ENCODE measurements at places on chromosomes 6 and 20. TPM values are rescaled to one million over a fixed set of nuclear protein-coding genes. Genes with fewer than 3 reads are reported as not detected.

ULBP1 gene
- polyA plus RNA-seq: not detected

MAP3K7 gene
- 22.3 TPM for polyA plus RNA-seq

EPHA7 gene
- polyA plus RNA-seq: not detected

SLC22A16 gene
- not detected for polyA plus RNA-seq

LY86 gene
- polyA plus RNA-seq: 394 TPM

GSTA2 gene
- not detected for polyA plus RNA-seq

NOTCH4 gene
- polyA plus RNA-seq: 4.9 TPM

TMEM244 gene
- polyA plus RNA-seq: 0.84 TPM

RIMS1 gene
- not detected for polyA plus RNA-seq

MRPS10 gene
- 44.8 TPM for polyA plus RNA-seq

TOX2 gene
- polyA plus RNA-seq: 0.73 TPM

ELMO2 gene
- polyA plus RNA-seq: 29.1 TPM

SIRPD gene
- polyA plus RNA-seq: not detected

SLC26A8 gene
- not detected for polyA plus RNA-seq

GSTA3 gene
- not detected for polyA plus RNA-seq

C6orf58 gene
- not detected for polyA plus RNA-seq

PSMB9 gene
- polyA plus RNA-seq: 695 TPM

NANP gene
- 0.73 TPM for polyA plus RNA-seq

MYB gene
- not detected for polyA plus RNA-seq

CSTF1 gene
- polyA plus RNA-seq: 29.1 TPM

TPBG gene
- polyA plus RNA-seq: not detected

AGER gene
- polyA plus RNA-seq: 0.58 TPM

CCNC gene
- polyA plus RNA-seq: 35.6 TPM

IL20RA gene
- polyA plus RNA-seq: not detected

LY6G5C gene
- polyA plus RNA-seq: 3.2 TPM

VARS1 gene
- polyA plus RNA-seq: 83.0 TPM

LY6G6F gene
- 0.95 TPM for polyA plus RNA-seq

FRMD1 gene
- not detected for polyA plus RNA-seq

EDN3 gene
- not detected for polyA plus RNA-seq

CNR1 gene
- polyA plus RNA-seq: 2.5 TPM

SLC22A23 gene
- polyA plus RNA-seq: 0.35 TPM

OOEP gene
- polyA plus RNA-seq: 0.79 TPM

XKR7 gene
- polyA plus RNA-seq: not detected

CLPSL2 gene
- polyA plus RNA-seq: not detected

ZNF311 gene
- polyA plus RNA-seq: not detected

LIN28B gene
- polyA plus RNA-seq: not detected

PPP1R10 gene
- polyA plus RNA-seq: 28.0 TPM

ADGB gene
- not detected for polyA plus RNA-seq

DCBLD1 gene
- 0.60 TPM for polyA plus RNA-seq

PARD6B gene
- polyA plus RNA-seq: 0.70 TPM

SPO11 gene
- not detected for polyA plus RNA-seq

RALGAPB gene
- 13.0 TPM for polyA plus RNA-seq

KIAA0408 gene
- 0.76 TPM for polyA plus RNA-seq

MYLK2 gene
- polyA plus RNA-seq: not detected

DEFB124 gene
- polyA plus RNA-seq: not detected

SLC2A10 gene
- not detected for polyA plus RNA-seq

SALL4 gene
- not detected for polyA plus RNA-seq

SMIM28 gene
- polyA plus RNA-seq: not detected

PRSS16 gene
- polyA plus RNA-seq: 3.2 TPM

KIAA1755 gene
- polyA plus RNA-seq: not detected

PKIB gene
- polyA plus RNA-seq: not detected

SCRT2 gene
- polyA plus RNA-seq: not detected

MYL9 gene
- polyA plus RNA-seq: 2.9 TPM

WFDC12 gene
- not detected for polyA plus RNA-seq

FOXC1 gene
- polyA plus RNA-seq: not detected

FAM209B gene
- polyA plus RNA-seq: 0.38 TPM
